Kidney epithelial cell (primary cell): ENCODE measurements at places on chromosomes 6 and 20.

- DNase-seq: no peak
Measured at GRCh38 chr6:3136292-3137011, 17.9 kb downstream of the BPHL start.

GRCh38 chr6:99349171-99350141 lies at the start of gene FAXC:
Gene FAXC (minus strand): TSS chr6:99349674. CDS start chr6:99349372, 302 bp downstream.
- DNase-seq: no peak

DNA sequence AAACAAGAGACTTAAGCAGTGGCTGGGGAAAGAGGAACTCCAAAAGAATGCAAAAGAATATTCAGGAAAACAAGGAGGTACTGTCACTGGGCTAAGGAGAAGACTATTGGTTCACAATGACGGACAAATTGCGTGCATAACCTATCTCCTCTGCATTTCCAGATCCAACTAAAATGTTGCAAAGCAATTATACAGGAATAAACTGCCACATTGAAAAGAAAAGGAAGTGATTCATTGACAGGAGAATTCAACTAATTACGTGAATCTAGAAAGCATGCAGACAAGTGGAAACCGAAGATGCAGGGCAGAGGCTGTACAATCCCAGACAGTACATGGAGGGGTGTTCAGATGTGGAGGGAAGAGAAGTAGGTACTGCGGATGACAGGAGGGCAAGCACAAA lies 152.8 kb upstream of the RIPOR2 start:
- DNase-seq: no peak

- DNase-seq: no peak
Measured at GRCh38 chr6:15539722-15540270, 123.0 kb downstream of the DTNBP1 start.

DNA sequence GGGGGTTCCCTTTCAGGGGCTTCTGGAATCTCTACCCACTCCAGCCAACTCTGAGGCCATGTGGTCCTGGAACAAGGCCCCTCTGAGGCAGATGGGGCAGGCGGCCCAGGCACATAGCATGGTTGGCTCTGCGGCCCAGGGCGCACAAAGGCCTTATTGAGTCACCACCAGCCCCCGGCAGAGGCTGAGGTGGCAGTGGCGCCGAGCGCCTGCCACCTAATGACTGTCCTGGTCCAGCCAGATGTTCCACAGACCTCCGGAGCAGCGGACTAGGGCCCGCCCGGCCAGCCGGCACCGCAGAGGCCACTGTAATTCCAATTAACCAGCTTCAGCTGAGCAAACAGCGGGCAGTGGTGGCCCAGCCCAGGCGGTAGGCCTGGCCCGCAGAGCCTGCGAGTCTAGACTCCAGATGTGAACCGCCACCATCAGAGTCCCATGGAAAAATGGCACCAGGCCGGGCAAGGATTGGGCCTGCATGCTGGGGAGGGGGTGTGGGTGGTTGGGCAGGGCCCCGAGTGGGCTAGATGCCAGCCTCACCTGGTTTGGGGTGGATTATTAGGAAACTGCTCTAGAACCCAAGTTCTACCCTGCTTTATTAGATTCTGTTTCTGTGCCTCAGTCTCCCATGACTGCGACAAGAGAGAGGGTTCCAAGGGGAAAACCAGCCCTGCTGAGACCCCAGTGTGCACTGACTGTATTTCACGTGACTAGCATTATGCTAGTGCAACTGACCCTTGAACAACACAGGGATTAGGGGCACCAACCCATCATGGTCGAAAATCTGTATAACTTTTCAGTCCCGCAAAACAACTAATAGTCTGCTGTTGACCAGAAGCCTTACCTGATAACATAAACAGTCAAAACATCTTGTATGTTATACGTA lies 34.1 kb upstream of the ID1 start:
- no peak for DNase-seq

DNA sequence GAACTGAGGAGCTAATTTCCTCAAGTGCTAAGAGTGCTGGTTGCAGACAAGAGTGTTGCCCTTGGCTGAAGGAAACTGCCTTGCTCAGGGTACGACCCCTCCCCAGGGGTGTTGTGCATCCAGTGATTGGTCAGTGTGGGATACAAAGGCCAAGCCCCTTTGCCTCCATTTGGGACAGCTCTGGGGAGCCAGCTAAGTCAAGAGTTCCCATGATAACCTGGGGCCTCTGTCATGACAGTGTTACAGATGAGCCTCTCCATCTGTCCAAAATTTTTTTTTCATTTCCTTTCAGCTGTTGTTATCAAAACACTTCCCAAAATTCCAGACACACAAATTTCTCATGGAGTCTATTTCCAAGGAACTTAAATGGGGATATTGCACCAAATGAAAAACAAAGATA lies 93.3 kb downstream of the HS3ST5 start:
- DNase-seq: no peak
